Kasumi-1 (cell line): ENCODE measurements at places on chromosomes 7 and 10.

DNA sequence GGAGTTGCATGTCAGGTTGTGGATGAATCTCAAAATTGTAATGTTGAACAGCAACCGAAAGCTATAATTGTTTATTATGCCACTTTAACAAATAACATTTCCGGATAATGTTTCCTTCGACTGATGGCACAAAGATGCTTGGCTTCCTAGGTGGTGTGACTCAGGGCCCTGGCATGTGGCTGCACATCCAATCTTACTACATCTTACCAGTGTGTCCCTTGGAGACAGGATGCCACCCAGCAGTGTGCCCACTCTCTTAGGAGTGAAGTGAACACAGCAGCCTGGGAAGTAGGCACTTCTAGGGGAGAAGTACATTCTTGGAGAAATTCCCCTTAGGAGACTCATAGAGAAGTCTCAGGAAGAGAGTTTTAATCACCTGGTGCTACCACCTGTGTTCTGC lies 33.0 kb upstream of the GPR26 start:
- DNase-seq = no peak

- DNase-seq = no peak
Measured at GRCh38 chr7:5692845-5693278, 88.6 kb downstream of the RNF216 start.

GRCh38 chr10:17665747-17666146 lies 21.8 kb downstream of the STAM start:
- no peak for DNase-seq

DNA sequence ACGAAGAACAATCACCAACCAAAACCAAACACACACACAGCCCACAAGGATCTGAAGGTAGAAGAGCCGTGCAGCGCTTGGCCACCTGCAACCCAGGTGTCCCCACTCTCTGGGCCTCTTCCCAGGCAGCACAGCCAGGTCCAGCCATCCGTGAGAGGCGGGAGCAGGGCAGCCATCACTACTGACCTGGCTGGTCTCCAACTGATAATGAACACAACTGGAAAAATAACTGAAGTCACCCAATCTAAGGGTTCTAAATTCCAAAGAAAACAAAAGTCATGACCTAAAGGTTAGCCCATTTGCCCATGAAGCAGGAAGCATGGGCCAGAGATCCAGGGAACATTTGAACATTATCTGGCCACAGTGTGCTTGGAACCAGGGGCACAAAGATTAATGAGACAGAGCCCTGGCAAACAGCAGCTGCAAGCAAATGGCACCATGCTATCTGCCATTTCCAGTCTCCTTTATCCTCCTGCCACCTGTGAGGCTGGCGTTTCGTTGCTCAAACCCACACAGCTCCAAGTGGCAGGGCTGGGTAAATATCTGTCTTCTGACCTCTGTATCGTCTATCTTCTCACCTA lies 207.9 kb downstream of the TNS3 start:
- DNase-seq = no peak

DNA sequence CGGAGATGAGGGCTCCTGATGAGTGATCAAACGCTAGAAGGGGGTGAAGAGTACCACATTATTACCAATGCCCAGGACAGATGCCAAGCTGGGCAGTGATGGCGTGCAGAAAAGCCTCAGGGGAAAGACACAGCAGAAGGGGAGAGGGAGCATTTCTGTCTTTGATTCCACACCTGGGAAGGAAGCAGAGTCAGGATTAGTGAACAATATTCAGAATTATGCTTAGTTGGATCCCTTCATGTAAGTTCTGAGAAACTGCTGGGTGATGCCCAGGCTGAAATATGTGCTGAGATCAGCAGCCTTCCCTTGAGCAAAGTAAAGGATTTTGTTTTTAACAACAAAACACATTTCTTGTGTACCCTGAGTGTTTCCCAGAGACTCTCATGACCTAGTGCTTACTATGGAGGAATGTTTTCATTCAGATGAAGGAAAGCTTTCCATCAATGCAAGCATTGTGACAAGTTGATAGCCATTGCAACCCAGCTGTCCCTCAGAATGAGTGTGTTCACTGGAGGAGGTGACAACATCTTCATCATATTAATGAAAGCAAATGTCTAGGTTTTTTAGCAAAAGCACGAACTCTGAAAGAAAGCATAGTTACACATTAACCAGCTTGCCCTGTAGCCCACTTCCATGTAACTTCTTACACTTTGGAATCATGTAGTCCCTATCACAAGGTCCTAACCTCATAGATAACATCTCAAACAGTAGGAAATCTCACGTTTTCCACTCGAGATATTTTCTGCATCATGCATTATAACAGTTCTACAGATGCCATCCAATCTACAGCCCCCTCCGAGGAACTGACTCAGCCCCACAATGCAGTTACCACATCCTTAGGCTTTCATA lies 23.8 kb upstream of the AKR1C1 start:
- no peak for DNase-seq

GRCh38 chr10:90712529-90712928 lies 145.3 kb downstream of the HTR7 start:
- no peak for DNase-seq

DNA sequence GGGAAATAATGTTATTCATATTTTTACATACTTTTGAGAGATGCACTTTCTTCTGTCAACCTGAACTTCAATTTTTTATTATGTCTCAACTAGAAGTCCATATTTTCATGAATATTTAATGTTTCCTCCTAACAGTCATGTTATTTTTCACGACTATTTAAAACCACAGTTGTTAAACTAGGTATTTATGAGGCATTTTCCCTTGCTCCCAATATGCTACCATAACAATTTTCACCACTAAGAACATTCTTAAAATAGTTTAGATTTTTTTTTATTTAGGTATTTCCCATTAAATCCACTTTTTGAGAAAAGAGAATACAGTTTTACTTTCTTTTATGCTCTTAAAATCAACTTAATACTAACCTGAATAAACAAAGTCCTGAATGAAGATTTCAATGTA lies 89.4 kb downstream of the JAZF1 start:
- DNase-seq = no peak

DNA sequence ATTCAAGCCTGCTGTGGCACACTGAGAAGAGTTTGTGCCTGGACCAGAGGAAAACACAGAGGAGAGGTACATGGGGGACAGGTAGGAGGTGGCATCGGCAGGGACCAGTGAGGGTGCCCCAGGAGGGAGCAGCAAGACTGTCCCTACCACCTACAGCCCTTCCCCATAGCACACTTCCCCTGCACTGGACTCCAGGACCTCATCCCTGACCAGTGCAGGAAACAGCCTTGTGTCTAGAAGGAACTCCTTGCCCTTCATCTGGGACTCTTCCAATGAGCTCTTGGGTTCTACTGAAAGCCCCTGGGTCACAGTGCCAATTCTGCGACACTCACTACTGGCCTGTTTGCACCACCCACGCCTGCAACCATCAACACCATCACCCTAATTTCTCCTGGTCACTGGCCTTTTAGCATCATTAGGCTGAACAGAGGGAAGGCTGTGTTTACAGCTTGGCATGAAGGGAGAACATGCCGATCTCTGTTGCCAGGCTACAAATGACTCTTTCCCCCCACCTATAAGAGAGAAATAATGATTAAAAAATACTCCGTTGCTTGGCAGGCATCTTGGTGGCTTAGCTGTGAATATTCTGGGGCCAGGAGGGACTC lies 371.9 kb upstream of the ZMIZ1 start:
- no peak for DNase-seq
